Gastroesophageal sphincter (tissue), 4 donors: ENCODE measurements at places on chromosomes 12 and 14. TPM values are rescaled to one million over a fixed set of nuclear protein-coding genes. Genes with fewer than 3 reads are reported as not detected.

The PTGER2 gene
- 12.5 TPM for total RNA-seq

GRCh38 chr12:67424784-67425183 lies 155.6 kb downstream of the CAND1 start:
- ATAC-seq: no peak

The RND1 gene
- total RNA-seq: not detected

The FAM222A gene
- 0.54 TPM for total RNA-seq

DNA sequence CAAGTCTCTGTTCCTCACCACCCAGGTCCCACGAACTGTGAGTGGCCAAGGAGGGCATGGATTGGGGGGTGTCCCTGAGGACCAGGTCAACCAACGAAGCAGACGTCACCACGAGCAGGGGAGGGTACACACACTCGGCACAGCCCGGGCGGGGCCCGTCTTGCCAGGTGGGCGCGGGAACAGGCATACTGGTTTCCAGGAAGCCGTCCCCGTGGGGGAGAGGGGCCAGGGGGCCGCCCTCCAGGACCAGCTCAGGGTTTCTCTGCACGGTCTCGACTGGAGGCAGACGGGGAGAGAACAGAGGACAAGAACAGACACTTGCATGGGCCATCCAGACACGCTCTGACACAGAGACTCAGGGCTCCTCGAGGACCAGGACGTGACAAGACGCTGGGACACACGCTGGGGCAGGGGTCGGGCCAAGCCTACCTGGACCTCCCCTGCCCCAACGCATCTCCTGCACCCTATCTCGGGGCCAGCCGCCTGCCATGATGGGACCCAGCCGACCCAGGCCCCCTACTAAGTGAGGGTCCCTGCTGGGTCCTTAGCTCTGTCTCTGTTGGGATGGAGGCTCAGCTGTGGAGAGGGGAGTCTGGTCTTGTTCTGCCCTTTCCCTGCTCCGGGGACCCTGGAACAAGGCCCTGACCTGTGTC lies 11.3 kb downstream of the ARL6IP4 start:
- no peak for ATAC-seq

The SCNN1A gene
- not detected for total RNA-seq

GRCh38 chr12:27814851-27815591 lies 35.0 kb upstream of the MANSC4 start:
- ATAC-seq: no peak

- no peak for ATAC-seq
Observed at GRCh38 chr12:124917841-124918621, 3.6 kb upstream of the UBC start.

The SERPINA12 gene
- total RNA-seq: not detected

The HOXC11 gene
- total RNA-seq: not detected

GRCh38 chr14:68633131-68633991 lies 159.5 kb downstream of the ZFP36L1 start:
- ATAC-seq: no peak

The RHOF gene
- total RNA-seq: 12.0 TPM

- no peak for ATAC-seq
Observed at GRCh38 chr12:108572166-108572790, 9.9 kb downstream of the ISCU start.

DNA sequence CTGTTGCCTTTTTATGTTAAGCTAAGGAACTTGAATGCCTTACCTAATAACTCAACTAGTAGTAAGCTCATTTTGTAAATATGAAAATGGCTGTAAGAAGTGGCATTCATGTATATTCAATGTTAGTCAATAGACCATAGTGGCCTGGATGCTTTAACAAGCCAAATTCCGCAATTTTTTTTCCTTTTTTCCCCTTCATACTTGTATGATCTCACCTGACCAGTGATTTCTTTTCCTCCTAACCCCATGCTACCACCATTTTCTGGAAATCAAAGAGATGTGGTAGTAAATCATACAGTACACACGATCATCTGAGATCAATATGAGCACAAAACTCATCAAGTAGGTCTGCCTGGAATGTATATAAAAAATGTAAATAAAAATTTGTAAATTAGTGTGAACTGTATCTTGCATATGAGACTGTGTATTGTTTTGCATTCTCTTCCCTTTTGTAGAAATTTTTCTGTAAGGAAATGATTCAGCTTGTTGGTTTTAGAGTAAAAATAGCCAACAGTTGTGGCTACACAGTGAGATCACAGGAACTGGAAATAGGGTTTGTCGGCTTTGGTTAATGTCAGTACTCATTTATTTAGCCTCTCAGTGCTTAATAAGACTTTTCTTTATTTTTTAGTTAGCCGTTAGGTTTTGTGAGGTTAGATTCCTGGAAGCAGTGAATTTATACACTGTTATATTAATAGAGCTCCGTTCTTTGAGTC lies 62.5 kb downstream of the ETNK1 start:
- no peak for ATAC-seq

DNA sequence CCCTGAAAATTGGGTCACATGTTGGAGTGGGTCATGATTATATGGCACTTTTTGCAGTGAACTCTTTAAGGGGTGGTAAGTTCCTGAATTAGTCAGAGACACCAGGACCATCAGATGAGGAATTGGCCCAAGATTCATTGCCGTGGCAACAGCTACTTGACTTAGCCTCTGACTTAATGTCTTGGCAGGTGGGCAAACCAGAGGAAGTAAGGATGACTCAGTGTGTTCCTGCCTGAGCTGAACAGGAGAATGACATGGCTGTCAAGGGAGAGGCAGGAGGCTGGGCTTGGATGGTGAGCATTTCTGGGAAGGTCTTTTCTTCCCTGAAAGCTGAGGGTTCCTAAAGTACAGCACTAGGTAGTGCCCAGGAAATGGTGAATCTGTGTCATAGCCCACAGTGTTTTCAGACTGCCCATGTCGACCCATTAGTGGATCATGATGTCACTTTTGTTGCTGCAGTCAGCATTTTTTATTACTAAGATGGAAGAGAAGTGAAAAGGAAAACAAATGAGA lies 170.1 kb upstream of the PWP1 start:
- ATAC-seq: peak; percentile 95

- ATAC-seq: no peak
Observed at GRCh38 chr12:53493610-53494391, 5.5 kb downstream of the MAP3K12 start.

DNA sequence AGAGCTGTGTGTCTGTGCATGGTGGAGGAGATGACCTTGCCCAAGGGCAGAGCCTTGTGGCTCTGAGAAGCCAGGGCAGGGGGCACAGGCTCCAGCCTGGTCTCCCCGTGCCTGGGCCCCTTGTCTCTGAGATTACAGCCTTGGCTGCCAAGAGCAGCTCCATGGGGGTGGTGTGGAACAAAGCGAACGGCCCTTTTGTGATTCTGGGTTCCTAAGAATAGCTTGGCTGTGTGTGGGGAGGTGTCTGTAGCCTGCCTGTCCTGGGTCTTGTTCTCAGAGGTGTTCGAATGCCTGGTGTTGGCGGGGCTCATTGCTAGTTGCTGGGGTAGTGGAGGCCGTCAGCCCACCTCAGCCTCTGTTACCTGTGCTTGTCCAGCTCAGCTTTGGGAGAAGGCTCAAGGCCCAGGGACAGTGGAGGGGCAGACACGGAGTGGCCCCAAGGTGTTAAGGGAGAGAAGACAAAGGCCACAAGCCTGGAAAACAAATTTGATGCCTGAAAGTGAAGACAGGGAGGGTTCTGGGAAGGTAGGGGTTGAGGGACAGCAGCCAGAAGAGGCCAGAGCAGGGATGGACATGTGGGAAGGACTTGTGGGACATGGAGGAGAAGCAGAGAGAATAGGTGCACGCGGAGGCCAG lies 7.4 kb upstream of the MYH7 start:
- ATAC-seq: no peak

DNA sequence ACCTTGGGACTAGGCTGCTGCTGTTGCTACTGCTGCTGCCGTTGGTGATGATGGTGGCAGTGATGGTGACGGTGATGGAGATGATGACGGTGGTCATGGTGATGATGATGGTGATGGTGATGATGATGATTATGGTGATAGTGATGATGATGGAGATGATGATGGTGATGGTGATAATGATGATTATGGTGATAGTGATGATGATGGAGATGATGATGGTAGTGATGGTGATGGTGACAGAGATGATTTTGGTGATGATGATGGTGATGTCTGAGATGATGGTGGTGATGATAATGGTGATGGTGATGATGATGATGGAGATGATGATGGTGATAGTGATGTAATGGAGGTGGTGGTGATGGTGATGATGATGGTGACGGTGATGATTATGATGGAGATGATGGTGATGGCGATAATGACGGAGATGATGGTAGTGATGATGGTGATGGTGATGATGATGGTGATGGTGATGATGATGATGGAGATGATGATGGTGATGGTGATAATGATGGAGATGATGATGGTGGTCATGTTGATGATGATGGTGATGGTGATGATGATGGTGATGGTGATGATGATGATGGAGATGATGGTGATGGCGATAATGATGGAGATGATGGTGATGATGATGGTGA lies 156.8 kb upstream of the PWP1 start:
- no peak for ATAC-seq

GRCh38 chr12:3304436-3305165 lies 186.4 kb upstream of the PRMT8 start:
- no peak for ATAC-seq

- ATAC-seq: no peak
Observed at GRCh38 chr14:49920935-49921334, 28.1 kb downstream of the ARF6 start.

The RSRC2 gene
- 102 TPM for total RNA-seq

DNA sequence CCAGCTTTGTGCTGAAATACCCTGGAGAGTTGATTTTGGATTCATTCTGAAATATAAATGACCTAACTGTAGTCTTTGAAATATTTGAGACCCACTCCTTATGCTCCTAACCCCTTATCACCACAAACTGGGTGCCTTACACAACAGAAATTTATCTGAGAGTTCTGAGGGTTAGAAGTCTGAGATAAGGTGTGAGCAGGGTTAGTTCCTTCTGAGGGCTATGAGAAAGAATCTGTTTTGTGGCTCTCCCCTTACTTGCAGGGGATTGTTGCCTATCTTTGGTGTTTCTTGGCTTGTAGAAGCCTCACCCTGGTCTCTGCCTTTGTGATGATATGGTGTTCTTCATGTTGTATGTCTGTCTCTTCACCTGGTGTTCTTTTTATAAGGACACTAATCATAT lies 91.7 kb downstream of the DERA start:
- no peak for ATAC-seq

- peak; percentile 10 for ATAC-seq
Observed at GRCh38 chr12:131114942-131115584, 161.4 kb downstream of the ADGRD1 start.

DNA sequence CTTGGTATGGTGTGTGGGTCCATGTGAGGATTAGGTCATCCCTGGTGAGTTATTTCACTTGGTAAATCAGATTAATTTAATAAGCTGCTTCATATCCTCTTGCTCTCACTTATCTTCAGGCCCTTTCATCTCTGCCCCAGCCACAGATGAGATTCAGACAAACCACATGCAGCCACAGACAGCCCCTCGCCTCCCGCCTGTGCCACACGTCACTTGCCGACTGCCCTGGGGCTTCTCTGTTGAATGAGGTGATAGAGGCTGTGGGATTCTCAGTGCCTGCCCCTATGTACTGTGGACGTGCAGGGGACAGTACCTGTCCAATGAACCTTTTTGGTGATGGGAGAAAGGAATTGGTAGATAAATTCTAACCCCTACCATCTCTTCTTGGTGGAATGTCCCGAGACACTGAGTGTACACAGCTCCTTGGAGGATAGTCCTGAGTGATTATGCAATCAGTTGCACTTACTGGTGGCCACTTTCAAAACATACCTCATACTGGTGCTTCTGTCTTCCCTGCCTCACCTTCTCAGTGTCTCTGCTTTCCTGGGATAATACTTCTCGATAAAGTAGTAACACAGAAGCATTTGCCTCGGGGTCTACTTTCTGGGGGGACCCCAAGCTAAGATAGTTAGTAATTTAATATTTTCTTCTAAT lies 248.7 kb downstream of the TTC6 start:
- ATAC-seq: no peak

The NTN4 gene
- 65.0 TPM for total RNA-seq

DNA sequence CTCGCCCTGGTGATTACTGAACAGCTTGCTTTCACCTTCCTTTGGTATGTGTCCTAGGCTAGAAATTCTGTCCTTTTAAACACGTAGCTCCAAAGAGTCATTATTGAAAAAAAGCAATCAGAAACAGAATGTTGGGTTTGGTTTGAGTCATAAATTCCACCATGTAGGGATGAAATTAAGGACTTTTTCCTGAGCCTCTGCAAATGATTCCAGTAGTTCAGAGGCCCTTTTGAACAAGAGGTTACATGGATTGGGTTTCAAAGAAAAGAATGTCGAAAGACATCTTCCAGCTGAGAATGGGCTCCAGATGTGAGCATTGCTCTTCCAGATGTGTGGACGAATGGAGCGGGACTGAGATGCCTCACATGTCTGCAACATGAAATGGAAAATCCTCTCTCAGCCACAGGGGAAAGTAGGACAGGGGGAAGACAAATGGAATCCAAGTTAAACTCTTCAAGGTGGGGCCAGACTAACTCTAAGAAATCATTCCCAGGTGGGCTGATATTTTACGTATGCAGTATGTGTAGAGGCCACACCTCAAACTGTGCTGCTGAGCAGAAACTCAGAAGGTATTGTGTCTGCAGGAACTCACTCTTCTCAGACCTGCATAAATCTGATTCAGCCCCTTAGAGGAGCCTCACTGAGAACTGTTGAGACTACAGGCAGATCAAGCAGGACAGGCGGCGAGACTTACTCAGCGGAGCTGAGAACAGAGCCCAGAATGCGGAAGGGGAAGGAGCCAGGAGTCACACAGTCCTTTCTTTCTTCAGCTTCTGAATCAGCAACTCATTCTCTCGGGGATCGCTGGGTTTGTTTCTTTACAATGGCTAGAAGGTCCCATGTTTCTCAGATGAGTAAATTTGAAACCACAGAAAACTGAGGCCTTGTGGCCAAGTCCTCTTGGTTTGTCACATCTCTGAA lies 23.3 kb upstream of the EMP1 start:
- ATAC-seq: peak; percentile 87

GRCh38 chr14:71688576-71688975 lies 243.7 kb upstream of the RGS6 start:
- ATAC-seq: no peak

- ATAC-seq: no peak
Observed at GRCh38 chr14:22079766-22080165, 406.1 kb upstream of the OR4E1 start.

- no peak for ATAC-seq
Observed at GRCh38 chr12:130555628-130556485, 160.2 kb downstream of the RIMBP2 start.

The TGFB3 gene
- 38.3 TPM for total RNA-seq
